ENCODE measurements at places on chromosomes 2 and 18.

DNA sequence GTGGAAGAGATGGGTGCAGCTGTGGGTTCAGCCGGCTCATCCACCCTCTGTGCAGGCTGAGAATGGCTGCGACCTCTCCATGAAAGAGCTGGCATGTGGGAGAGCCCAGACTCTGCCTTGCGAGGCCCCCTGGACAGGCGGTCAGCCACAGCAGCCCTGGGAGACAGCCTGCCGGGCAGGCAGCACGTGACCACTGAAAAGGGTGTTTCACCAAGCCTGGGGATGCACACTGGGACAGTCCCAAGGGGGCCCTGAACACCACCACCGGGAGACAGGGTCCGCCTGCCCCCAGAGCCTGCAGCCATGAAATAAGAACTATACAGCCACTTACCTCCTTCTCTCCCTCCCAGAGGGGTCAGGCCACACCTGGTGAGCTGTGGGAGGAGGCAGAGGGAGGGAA, 11.5 kb downstream of the RFX8 start:
- DNase-seq = no peak

DNA sequence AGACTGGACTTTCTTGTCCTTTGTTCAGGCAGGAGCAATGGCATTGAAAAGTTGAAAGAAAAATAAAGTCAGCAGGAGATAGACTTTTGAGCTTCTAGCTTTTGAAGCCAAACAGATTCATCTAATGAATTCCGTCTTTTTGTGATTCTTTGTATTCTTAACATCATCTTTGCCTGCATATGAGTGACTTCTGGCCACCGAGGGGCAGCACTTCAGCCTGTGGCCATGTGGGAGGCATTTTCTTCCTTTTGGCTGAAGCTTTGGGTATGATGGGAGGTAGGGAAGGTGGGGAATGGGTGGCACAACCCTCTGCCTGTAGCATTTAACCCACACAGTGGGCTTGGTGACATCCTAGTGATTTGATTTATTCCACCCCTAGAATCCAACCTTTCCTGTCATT, 220.6 kb downstream of the SETBP1 start:
- DNase-seq = no peak

DNA sequence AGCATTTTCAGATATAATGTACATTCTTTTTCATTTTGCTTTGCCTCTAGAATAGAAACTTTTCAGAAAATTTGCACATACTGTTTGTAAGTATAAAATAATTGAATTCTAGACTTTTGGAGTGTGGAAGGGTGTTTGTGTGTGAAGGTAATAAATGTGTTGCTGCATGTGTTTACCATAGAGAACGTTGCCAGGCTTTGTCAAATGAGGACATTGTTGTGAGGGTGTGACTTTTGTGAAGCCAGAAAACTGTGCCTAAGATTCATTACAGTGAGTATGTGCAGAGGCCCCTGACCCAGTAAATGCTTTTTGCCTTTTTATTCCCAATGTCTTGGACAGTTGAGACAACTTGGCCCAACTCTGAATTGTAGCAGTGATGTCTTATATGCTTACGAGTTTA, 30.4 kb upstream of the EPB41L5 start:
- DNase-seq = no peak

DNA sequence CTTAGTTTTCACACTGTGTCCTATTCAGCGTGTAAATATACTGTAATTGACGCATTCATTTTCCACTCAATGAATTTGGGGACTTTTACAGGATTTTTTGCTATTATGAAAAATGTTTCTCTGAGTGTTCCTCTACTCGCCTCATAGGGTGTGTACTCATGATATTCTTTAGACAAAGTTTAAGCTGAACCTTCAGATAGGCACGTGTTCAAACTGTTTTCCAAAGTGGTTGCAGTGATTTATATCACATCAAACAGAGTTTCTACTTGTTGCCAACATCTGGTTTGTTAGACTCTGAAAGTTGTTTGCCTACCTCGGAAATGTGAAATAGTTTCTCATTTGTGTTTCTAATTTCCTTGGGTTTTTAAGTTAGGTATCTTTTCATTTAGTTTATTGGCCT, 46.4 kb upstream of the IL1R1 start:
- DNase-seq = no peak

Data from stimulated activated CD8-positive, alpha-beta memory T cell treated with anti-CD3 and anti-CD28 coated beads, Interleukin-2, amount 100 ng/mL, for 1 hour (primary cell).